ENCODE measurements at places on chromosomes 11 and 22.

DNA sequence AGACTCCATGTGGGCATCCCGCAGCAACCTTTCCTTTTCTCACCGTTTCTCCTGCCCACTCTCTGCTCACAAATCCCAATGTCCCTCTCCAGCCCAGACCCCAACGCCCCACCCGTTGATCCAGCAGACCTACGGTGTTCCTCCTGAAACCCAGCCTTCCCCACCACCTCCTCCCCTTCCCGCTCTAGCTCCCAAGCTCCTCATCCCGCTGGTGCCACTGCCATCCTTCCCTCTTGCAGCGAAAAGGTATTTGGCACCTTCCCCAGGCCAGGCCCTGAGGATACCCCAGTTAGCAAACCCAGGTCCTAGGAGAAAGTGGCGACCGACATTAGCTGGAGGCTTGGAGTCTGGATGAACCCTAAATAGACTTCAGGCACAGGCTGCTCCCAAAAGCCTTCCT, 84.0 kb upstream of the RTL6 start:
- no peak for DNase-seq

GRCh38 chr11:128206461-128206860, 380.9 kb downstream of the ETS1 start:
- DNase-seq = no peak

DNA sequence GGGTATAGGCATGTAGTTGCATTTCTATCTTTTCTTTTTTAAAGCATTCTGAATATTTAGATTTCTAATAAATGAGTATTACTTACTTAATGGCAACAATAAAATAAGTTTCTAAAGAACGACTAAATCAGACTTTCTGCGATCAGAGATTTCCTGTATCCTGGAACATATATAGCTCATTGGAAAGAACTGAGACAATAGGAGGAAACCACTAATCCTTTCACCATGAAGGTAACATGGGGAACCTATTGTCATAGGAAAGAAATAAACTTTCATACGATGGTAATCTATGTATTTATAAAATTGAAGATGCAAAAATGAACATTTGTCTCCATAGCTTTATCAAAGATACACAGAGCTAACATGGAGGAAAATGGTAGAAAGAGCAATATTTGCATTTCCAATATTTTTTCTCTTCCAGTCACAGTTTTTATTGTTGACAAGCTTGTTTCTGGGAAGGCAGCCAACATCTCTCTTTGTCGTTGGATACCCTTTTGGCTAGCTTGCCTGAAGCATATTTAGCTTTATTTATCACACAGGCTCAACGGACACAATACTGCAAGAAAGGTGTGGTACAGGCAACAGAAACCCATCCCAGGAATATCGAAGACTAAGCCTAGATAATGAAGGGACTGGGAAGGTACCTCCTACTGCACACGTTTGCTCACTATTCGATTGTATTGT, 293.3 kb upstream of the MPPED2 start:
- no peak for DNase-seq

DNA sequence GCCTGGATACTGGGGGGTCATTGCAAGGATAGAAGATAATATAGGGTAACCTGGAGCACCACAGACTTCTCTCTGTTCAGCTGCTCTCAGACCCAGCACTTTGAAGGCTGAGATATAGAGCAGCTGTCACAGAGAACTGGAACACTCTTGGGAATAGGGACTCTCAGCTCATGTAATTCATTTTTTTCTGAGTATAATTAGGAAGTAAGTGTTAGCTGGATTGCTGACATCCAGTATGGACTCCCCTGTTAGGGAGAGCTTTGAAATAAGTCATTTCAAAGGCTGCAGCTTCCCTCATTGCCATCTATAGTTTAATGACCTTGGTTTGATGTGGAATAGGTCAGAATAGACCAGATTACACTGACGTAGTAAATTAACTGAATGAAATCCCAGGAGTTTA, 120.8 kb upstream of the POU2AF2 start:
- no peak for DNase-seq

DNA sequence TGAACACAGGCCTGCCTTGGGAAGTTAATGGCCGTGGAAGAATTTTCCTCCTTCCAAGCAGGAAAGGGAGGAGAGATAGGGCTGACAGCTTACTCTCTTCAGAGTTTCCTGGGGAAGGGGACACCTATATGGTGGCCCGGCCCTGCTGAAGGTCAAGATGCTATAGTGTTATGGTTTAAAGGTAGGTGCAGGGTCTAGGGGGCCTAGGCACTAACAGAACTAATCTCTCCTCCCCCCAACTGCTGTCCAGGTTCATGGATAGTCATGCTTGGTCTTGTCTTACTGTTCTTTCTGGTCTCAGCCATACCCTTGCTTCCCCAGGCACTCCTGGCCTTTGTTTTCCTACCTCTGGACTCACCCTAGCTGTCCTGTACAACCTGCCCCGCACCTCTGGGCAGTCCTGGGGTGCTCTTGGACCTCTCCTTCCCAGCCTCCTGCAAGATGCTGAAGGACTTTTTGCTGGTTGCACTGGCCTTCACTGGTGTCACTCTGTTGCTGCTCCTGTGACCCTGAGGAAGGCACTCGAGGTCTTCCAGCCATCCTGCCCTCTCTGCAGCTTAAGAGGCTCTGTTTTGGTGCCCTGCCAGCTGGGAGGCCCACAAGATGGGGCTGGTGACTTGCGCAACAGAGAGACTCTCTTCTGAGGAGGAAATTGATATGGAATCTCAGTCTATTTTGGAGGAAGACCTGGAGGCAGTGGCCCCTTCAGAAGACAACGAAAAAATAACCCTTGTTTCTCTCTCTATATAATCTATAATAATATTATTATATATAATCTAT, 17.9 kb downstream of the SEC14L3 start:
- DNase-seq = no peak

DNA sequence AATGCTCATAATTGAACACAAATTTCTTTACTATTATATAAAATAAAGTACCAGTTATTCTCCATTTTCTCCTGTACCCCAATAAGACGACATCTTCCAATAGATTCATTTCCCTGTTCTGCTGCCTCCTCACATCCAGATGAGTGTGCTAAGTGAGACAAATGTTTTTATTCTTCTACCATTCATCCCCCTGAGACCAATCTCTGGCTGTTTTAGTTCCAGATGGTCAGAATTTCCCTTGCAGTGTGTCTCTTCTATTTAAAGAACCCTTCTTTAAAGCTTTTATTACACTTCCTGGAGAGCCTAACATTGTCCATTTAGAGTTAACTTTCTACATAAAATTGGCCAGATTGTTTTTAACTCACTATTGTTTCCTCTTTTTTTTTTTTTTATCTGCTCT, 41.2 kb upstream of the GLYATL1 start:
- no peak for DNase-seq

- DNase-seq = no peak
Observed at GRCh38 chr11:108224911-108225786, 2.3 kb downstream of the ATM start.

GRCh38 chr11:23406131-23406819, 546.0 kb upstream of the CCDC179 start:
- no peak for DNase-seq

GRCh38 chr11:85766721-85767161, 44.2 kb downstream of the SYTL2 start:
- no peak for DNase-seq

DNA sequence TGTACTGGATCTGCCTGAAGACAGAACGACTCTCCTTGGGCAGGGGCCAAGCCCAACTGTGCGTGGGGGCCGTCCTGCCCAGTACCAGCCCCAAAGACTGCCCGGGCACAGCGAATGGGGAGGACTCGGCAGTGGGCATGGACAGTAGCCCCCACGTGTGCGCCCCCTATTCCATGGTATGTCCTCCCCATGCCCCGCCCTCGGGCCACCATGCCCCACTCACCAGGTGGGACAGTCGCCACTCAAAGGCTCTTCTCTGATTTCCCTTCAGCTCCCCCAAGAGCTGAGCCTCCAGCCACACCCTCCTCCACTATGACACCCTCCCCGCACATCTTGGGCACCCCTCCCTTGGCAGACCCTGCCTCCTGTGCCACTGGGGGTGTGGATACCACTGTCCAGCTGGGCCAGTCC, 43.5 kb downstream of the GNB1L start:
- DNase-seq = no peak

GRCh38 chr11:64415286-64415685, 56.3 kb downstream of the RPS6KA4 start:
- no peak for DNase-seq

DNA sequence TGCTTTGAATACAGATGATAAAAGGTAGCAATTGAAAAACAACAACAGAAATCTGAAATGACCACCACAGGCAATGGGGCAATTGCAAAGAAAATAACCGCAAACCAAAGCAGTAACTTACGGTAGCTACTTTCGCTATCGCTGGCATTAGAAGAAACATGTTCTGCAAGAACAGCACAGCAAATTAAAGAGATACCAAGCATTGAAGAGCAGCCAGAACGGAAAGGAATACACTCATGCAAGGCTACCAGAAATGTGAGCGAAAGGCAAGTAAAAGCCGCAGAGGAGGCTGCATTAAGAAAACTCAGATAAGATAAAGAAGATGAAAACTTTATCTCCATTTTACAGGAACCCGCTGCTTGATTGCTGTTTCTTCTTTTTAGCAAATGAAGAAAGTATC, 194.1 kb upstream of the CCDC90B start:
- no peak for DNase-seq

- DNase-seq = peak; percentile 3
Observed at GRCh38 chr11:121418625-121419114, 33.4 kb upstream of the SORL1 start.

DNA sequence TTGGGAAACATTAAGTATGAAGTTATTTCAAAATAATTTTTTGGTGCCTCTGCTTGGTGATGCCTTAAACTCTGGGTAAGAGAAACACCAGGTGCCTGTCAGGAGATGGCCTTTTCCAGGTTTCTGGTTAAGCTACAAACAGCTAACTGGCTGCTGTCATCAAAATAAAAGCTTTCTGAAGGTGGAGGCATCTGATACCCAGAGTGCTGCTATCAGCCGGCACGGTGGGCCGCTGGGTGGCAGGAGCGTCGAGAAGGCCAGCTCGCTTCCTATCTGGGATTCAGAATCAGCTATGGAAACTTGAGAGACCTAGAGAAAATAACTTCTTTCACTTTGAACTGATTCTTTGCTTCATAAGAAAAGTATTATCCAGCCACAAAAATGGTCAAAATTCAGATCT, 80.8 kb upstream of the PITPNB start:
- DNase-seq = no peak

DNA sequence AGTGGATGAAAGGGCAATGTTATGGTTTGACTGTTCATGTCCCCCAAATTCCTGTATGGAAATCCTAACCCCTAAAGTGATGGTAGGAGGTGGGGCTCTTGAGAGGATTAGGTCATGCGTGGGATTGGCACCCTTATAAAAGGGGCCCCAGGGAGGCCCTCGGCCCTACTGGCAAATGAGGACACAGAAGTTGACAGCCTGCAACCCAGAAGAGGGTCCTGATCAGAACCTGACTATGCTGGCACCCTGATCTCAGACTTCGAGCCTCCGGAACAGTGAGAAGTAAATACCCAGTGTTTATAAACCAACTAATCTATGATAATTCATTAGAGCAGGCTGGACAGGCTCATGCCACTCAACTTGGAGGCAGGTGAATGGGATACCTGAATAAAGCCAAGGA, 8.7 kb downstream of the IFITM10 start:
- no peak for DNase-seq

DNA sequence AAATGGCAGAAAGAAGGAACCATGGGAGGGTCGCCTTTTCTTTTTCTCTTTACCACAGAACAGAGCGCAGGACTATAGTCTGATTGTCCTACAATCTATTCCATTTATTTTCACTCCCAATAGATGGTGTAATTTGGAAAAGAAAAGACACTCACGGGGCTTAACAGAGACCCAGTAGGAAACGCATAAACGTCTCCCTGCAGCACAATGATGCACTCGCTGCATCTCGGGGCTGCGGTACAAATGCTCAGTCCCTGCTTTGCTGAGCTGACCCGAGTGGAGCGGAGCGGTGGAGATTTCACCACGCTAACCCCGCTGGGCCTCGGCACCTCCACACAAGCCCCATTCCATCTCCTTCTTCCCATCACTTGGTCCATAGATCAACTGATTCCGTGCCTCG, 1.5 kb downstream of the FEZ1 start:
- DNase-seq = no peak

- DNase-seq = no peak
Observed at GRCh38 chr11:77400775-77401449, 73.0 kb downstream of the PAK1 start.

- no peak for DNase-seq
Observed at GRCh38 chr11:9851366-9851765, 187.5 kb downstream of the SWAP70 start.

- no peak for DNase-seq
Observed at GRCh38 chr22:47884200-47884599, 1121.8 kb downstream of the TBC1D22A start.

GRCh38 chr22:48306785-48307510, 1520.7 kb downstream of the BRD1 start:
- DNase-seq = no peak

DNA sequence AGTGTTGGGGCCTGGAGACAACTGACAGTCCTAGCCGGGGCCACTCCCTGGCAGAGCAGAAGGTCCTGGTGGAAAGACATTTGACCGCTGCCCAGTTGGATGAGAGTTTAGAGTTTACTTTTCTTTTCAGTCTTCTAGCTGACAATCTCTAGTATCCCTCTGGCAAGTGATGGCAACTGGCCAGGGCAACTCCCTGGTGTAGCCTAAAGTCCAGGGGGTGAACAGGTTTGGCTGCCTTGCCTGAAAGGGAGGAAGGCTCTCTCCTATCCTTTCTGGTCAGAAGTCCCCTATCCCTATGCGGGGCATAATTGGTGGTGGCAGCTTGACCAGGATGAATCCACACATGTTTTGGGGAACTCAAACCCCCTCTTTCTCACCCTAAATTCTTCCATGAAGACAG, 16.8 kb upstream of the MSANTD2 start:
- DNase-seq = no peak

GRCh38 chr11:128628686-128629085, 41.3 kb upstream of the ETS1 start:
- no peak for DNase-seq

- DNase-seq = no peak
Observed at GRCh38 chr22:38353701-38354100, 36.5 kb upstream of the CSNK1E start.

GRCh38 chr11:72684236-72684912, 10.2 kb upstream of the PDE2A start:
- no peak for DNase-seq

GRCh38 chr11:109791337-109791736, 301.9 kb upstream of the ZC3H12C start:
- DNase-seq = no peak

GRCh38 chr22:20646906-20647305, 127.0 kb upstream of the SERPIND1 start:
- no peak for DNase-seq

DNA sequence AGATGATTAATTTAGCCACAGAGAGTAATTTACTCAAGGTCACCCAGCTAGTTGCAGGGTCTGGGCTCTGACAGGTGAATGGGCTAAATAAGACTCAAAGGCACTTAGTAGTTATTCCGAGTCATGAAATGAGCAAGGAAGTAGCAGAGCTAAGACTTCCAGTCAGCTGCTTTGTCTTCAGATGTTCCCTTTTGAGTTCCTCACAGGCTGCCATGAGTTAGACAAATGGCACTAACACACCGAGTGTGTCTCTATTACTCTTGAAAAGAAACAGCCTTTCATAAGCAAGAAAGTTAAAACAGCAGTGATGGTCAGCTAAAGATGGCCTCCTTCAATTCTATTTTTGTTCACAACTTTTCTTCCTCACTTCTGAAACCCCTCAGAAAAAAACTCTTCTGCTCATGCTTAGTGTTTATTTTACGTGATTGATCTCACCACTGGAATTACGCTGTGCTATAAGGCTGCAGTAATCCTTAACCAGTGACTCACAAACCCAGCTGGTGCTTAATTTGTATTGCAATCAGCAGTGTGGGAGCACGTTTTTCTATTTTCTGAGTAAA, 389.1 kb downstream of the AASDHPPT start:
- no peak for DNase-seq

- no peak for DNase-seq
Observed at GRCh38 chr11:84853841-84854497, 773.2 kb downstream of the DLG2 start.

All from stimulated activated CD8-positive, alpha-beta memory T cell treated with anti-CD3 and anti-CD28 coated beads, Interleukin-7, amount 100 ng/mL, for 1 hour (primary cell).